Skeletal muscle tissue (tissue), 5 donors: ENCODE measurements at places on chromosomes 16 and 17. TPM values are rescaled to one million over a fixed set of nuclear protein-coding genes. Genes with fewer than 3 reads are reported as not detected.

Gene GAS2L2
- not detected for total RNA-seq

Gene EVPL
- under 0.01 TPM for total RNA-seq

Gene HASPIN
- total RNA-seq: 2.6 TPM

Gene ACE
- total RNA-seq: 7.8 TPM

Gene TP53TG3C
- not detected for total RNA-seq

Gene MEIOB
- under 0.01 TPM for total RNA-seq

Gene RGS11
- total RNA-seq: 0.52 TPM

Gene IL34
- total RNA-seq: 6.8 TPM

Gene CUEDC1
- total RNA-seq: 10.4 TPM

Gene SLFN14
- total RNA-seq: 1.0 TPM

Gene ABCC12
- not detected for total RNA-seq

Gene PABPN1L
- total RNA-seq: not detected

Gene CSH1
- not detected for total RNA-seq

Gene PRR35
- not detected for total RNA-seq

Gene CCL14
- total RNA-seq: 1.6 TPM

Gene KRT39
- total RNA-seq: 3.1 TPM

Gene CDT1
- 6.3 TPM for total RNA-seq

Gene HSF5
- total RNA-seq: under 0.01 TPM

Gene ZNF750
- not detected for total RNA-seq

Gene OR3A3
- total RNA-seq: not detected

Gene TLCD1
- 1.6 TPM for total RNA-seq

Gene MILR1
- total RNA-seq: 10.4 TPM

Gene KRTAP4-5
- total RNA-seq: not detected

Gene NPIPA5
- total RNA-seq: 4.2 TPM

Gene MLKL
- total RNA-seq: 3.7 TPM
